ENCODE measurements at places on chromosomes 1 and 21.

DNA sequence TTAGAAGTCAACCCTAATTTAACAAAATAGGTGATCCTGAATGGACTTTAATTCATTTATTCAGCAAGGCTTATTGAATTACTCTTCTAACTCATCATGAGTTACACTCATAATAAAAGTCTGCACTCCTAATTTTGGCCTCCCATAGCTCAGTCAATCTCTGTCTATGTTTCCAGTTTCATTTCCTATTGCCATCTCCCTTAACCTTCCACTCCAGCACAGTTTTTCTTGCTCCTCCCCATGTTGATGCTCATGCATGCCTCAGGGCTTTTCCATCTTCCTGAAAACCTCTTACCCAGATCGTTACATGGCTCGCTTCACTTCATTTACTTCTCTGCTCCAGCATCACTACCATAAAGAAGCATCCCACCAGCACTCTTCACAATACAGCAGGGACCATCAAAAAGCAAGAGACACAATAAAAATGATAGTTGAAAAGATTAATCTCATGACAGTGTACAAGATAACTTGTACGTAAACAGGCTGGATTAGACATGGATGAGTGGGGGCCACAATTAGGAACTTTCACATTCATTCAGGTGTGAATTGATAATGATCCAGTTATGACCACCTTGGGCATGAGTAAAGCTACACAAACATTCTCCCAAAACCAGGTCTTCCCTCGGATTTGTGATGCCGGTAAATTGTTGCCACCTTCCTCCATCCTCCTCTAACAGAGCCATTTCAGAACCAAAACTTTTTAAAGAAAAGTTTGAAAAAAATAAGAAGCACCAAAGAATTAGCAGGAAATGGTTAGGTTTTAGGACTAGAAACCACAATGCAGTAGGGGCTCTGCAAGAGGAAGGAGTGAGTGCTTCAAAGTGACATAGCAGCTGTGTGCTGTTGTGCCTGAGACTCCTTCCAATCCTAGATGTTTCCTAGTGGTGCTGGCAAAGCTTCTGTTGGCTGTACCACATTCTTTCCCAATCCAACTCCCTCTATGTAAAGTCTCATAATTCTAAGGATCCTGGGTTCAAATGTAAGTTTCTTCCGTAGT lies 89.8 kb downstream of the OLFML2B start:
- DNase-seq = no peak

DNA sequence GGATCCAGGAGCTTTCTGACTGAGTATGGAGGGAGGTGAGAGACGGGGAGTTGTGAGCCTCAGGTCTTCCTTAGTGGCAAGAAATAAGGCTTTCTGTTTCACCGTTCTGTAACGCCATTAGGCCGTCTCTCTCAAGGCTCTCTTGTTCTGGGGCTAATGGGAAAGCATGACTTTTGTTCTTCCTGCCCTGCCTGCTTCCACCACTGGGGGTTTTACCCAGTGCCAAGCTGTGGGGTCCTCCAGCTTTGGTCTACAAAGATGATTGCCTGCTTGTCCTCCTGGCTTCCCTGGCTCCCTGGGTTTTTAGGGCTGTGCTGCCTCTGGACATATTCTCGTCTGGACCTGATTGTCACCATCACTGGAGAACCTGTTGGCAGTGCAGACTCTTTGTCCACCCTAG lies 74.8 kb upstream of the TINAGL1 start:
- no peak for DNase-seq

DNA sequence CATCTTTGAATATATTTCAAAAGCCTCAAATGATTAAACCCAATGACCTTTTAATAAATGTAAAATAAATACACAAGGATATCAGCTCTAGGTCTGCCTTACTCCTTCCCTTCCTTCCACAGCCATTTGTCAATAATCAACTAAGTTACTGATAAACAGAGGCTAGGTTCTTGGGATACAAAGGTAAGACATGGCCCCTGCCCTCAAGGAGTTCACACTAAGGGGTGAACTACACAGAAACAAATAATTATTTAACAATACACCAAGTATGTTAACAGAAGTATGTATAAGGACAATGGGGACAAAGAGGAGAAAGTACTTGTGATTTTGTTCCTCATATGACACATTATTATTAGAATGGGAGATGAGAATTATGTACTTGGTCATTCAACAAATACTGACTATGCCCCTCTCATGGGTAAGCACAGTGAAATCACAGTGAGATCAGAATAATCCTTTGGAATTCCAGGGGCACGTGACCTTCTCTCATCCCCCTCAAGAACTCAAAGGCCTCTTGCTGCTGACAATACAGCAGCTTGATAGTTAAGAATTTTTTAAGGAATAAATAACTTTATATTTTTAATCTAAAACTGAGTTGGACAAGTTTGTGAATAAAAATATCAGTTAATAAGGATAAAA lies 40.2 kb downstream of the ATP1B1 start:
- DNase-seq = no peak

DNA sequence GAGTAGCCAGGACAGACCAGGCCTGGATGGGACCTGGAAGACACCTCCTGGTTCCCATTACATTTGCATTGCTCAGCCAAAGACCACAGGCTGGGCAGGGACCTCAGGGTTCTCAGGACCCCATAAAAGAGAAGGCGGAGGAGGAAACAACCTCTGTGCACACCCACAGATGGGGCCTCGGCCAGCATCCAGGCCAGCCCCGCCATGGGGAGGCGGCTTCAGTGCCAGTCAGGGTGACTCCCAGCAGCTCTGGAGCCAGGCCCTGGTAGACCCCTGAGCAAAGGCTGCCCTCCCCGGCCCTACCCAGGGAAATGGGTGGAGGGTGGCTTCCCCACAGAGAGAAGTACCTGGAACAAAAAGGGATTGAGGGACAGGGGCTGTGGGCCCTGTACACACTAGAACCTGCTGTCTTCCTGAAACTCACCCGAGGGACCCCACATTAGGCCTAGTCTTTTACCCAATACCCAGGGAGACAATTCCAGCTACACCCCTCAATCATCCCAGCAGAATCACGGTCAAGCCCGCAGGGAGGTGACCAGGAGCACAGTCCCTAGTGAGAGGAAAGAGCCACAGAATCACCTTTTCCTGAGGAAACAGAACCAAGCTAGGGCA lies 64.5 kb downstream of the PSMG1 start:
- no peak for DNase-seq

DNA sequence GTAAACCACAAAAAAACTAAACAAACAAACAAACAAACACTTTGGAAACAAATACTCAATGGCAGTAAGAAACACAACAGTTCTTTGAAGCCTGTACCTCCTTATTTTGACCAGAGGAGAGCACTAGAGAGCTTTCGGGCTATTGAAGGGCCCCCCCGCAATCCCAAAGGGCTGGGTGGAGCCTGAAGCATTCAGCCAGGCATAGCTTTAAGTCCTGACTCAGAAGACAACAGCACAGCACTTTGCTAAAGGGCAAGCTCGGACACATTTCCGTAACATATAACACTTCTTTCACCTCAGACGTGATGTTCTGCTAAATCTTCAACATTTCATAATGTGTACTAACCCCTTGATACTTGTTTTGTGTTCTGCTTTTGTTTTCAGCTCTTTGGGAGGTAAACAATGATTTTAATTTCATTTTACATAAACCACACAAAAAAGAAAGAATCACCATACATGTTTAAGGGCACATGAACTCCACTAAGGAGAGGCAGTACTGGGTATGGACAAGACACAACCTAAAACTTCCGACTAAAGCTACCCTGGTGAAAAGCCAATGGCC lies 9.7 kb upstream of the SHCBP1L start:
- DNase-seq = peak; percentile 85

- no peak for DNase-seq
Measured at GRCh38 chr1:100349246-100349645, 3.1 kb upstream of the CDC14A start.

- DNase-seq = no peak
Measured at GRCh38 chr1:160724465-160725242, 13.0 kb upstream of the CD48 start.

- no peak for DNase-seq
Measured at GRCh38 chr1:14440731-14441130, 157.8 kb upstream of the KAZN start.

- DNase-seq = no peak
Measured at GRCh38 chr1:21630571-21631343, 38.4 kb downstream of the RAP1GAP start.

DNA sequence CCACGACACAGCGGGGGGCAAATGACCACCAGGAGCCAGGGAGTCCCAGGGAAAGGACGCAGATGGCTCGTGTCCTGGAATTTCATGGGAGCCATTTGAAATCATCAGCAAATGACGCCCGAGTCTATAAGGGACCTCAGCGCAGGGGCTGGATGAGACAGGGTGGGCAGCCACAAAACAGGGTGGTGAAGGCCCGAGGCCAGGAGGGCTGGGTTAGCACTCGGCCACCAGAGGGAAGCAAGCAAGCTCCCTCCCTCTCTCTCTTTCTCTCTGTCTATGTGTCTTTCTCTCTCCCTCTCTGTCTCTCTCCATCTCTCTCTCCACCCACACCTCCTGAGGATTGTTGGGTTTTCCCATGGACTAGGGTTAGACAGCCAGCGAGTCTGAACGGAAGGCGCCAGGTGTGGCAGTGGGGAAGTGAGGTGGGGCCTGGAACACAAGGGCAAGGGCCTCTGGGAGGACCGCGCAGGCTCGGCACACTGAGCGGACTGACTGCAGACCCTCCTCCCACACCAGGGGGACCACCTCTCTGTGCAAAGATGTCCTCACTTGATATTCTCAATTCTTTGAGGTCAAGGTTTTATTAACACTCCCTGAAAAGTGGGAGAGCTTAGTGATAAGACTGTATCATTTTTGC lies 73.8 kb upstream of the TMPRSS2 start:
- no peak for DNase-seq

DNA sequence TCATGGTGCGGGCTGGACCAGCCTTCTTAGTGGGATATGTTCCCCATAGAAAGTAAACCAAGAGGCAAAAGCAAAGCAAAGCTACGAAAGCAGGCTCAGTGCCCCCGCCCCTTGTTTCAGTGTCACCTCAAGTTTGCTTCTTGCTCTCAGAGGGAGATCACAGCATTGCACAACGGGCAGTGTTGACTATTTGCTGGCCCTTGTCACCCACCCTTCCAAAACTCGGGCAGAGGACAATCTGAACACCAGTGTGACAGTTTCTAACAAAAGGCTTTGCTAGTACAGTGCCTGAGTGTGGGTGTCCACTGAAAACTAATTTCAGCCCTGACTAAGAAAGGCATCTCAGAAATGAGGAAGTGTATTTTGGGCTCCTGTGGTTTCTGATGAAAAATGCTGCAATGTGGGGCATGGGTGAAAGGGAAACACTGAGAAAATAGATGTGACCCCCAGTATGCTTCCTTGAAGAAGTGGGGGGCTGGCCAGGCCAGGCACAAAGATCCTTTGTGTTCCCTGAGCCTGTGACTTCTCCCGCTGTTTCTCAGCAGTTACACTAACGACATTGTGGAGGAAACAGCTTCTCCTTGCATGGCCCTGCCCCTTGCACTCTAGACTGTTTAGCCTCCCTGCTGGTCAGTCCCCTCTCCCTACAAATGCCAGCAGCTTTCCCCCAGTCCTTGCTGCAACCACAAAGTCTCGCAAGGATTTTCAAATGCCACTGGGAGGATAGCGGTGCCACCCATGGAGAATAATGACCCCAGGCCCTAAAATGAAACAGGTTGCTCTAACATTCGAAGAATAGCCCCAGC lies 33.3 kb upstream of the KCNE1 start:
- DNase-seq = peak; percentile 72

GRCh38 chr1:27135541-27136235 lies 19.2 kb downstream of the SLC9A1 start:
- DNase-seq = no peak

- DNase-seq = no peak
Measured at GRCh38 chr1:30423570-30423969, 299.8 kb downstream of the MATN1 start.

- DNase-seq = no peak
Measured at GRCh38 chr21:25552856-25553255, 54.4 kb downstream of the MRPL39 start.

DNA sequence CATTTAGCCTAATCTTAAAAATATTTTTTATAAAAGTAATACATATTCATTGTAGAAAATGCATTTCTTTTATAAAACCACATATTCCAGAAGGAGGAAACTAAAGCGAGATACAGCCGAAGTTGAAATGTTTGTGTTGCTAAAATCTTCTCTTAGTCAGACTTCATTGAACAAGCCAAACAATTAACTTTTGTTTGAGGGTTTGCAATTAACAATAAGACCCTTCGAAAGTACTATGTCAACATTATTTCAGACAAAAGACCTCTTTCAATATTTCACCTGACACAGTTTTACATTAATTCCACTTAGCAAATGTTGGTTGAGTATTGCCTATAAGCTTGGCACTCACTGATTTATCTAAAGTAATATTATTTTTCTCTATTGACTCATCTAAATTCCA lies 354.0 kb upstream of the ADAMTS5 start:
- DNase-seq = no peak

GRCh38 chr1:58695206-58695605 lies 4.7 kb downstream of the MYSM1 start:
- no peak for DNase-seq

DNA sequence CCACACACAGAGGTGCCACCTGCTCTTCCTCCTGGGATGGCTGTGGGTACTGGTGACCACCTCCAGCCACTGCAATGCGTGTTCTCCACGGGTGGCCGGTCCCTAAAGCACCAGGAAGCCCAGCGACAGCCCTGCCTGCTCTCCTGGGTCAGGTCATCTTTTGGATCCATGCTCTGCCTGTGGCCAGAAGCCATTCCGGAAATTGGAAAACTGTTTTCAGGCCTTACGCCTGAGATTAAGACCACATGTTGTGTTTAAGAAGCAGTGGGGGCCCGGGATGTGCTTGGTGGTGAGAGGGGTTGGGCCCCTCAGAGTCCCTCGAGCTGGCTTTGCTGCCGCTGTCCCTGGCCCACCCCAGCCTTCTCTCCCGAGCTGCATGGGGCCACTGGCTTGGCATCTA lies 150.8 kb downstream of the PEX14 start:
- no peak for DNase-seq

GRCh38 chr1:164668491-164669400 lies 109.8 kb downstream of the PBX1 start:
- no peak for DNase-seq

DNA sequence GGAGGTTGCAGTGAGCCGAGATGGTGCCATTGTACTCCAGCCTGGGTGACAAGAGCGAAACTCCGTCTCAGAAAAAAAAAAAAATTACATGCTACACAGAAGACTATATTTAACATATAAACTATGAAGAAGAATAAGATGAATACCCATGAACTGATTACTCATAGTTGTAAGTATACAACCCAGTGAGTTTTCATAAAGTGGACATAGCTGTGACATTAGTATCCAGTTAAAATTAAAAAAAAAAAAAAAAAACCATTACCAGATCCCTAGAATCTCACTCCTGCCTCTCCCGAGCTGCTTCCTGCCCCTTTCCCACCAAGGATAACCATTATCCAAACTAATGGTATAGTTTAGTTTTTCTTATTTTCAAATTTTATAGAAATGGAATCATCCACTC lies 37.4 kb downstream of the UBE4B start:
- DNase-seq = no peak

Measured in GM13976 (cell line).